ENCODE measurements at places on chromosomes 4 and X. TPM values are rescaled to one million over a fixed set of nuclear protein-coding genes. Genes with fewer than 3 reads are reported as not detected.

DNA sequence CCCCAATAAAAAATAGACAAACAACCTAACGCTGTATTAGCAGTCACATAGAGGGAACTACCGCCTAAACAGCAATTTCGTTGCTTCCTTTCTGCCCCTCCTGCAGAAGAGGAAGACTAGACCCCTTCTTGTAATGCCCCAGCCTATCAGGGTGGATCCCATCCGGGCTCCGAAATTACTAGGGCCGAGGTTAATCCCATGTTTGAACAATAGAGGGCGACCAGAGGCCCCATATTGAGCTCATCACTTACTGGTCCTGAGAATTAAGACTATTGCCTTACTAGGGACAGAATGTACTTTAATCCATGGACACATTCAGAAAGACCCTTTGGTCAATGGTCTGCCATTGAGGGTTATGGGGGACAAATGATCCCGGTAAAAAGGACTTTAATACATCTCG lies 11.8 kb upstream of the ZNF630 start:
- peak; percentile 3 for DNase-seq

DNA sequence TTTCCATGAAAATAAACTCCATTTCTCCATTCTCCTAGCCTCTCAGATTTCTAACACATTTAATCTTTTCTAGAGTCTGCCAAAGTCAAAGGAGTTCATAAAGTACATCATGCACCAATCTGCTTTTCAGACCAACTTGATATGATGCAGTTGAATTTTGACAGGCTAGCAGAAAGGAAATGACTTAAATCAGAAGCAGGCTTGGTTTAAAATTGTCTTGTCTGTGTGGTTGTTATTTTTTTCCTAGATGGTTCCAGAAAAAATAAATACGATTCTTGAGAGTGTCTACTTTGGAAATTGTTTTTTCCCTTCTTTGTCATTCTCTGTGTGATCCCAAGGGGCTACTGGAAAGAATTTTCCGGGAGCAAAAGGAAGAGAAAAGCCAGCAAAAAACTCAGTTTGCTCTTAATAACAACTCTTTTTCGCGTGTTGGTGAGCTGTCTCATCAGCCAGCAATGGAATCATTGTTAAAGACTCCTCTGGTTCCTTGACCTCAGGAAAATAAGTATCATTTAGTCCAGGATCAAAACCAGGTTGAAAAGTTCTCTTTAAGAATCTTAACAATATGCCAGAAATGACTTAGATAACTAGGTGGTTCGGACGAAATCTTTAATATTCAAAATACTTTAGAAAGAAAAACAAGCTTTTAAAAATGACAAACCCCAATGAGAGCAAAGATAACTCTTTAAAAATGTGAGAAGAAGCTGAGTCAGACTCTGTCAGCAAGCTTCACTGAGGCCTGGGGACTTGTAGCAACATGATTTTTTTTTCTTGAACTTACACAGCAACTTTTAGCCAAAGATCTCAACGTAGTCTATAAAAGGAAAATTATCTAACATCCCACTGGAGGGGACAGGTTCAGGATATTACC lies 49.7 kb upstream of the GAB1 start:
- no peak for DNase-seq

DNA sequence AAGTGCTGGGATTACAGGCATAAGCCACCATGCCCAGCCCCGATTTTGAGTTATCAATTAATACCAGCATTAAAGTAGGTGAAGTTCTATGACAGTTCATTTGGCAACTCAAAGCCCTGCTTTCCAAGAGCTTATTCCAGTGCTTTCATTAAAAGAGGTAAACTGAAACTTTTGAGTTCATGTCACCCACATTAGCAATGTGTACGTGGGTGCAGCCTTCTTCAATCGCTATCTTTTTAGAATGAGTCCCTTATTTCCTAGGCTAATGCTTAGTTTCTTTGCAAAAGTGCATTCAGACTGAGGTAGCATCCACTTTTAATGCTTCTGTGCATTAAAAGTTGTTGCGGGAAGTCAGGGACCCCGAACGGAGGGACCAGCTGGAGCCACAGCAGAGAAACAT lies 26.1 kb upstream of the MTNR1A start:
- no peak for DNase-seq

- DNase-seq: peak; percentile 1
These were observed 31.5 kb downstream of the ACTRT1 start for GRCh38 chrX:128020701-128021100.

DNA sequence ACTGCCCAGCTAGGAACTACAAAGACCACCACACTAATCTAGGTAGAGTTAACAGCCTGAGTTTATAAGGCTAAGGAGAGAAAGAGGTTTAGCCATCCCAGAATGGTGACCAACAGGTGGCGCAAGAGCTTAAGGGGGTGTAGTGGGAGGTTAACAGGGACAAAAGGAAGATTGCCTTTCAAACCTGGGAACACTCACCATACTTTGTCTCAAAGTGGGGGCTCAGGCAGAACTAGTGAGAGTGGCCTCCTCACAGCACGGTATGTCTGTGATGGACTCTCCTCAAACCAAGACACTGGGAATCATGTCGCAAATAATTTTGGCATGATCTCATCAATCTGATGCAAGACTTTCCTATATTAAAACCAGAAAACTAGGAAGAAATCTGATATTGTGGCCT lies 23.4 kb downstream of the CCNI start:
- DNase-seq: peak; percentile 9

GRCh38 chr4:108520807-108521206 lies 99.6 kb upstream of the RPL34 start:
- DNase-seq: no peak

DNA sequence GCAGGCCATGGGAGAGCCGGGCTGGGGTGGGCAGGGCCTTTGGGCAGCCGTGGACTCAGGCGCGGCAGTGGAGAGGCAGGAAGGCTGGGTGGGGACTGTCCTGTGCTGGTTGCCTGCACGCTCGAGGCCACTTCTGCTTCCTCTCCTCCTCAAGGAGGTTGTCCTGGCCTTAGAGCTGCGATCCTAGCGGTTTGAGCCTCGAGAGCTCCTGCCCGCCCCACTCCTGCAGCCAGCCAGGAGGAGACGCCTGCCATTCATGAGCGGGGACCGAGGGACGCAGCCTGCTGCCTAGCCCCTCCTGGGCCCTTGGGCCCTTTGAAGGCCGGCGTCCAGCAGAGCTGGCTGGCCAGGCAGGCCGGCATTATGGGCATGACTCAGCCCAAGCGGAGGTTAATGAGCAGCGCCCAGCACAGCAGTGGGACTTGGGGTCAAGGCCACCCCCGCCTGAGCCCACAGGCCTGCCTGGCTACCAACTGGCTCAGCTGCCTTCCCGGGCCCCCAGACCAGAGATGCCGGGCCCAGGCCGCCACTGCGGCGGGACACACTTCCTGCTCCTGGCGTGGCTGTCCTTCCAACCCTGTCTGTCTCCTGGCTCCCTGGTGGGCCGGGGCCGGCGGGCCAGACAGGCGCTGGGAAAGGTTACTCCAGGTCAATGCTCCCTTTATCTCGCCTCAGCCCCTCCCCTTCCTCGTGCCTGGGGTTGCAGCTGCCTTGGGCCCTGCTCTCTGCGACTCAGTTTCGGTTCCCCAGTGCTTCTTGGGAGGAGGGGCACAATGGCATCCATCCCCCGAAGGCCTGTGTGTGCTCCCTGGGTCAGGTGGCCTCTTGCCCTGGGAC lies 1.8 kb downstream of the ABCD1 start:
- DNase-seq: peak; percentile 85

DNA sequence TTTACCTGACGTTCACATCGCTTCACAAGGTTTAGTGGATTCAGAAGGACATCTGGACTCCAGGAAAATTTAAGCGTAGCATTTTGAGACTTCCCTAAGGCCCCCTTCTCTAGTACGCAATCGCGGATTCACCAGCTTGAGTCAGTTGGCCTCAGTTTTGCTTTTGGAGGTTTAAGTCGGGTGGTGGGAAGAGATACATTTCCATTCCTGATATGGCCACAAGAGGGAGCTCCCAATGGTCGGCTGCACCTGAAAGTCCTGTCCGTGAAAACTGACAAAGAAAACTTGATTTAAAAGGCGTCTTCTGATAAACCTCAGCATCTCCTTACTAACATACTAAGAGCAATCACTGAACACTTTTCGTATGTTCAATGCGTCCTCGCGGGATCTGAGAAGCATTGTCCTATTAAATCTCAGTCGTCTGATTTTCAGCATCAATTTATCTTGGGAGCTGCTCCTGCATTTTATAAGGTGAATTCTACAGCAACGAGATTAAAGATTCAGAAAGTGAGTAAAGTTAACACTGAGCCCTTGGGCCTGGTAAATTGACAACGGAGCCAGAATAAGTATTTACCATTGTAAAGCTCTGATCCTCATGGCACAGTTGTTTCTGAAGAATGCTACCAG lies 50.6 kb downstream of the LGI2 start:
- DNase-seq: peak; percentile 30

DNA sequence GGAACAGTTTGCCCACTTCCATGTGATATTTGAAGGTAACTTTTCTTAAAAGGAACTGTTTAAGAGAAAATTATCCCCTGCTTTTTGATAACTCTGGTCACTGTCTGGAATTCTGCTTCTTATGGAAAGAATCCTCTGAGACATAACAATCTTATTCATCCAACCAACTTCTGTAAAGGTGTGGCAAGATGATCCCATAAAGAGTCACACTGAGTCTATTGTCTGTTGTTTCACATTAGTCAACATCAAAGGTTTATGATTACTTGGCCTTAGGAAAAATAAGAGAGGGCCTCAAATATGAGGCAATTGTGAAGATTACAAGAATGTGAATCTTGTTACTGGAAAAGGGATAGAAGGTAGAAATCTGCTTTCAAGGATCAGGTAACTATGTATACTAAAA lies 88.0 kb upstream of the MAGEB18 start:
- DNase-seq: no peak

DNA sequence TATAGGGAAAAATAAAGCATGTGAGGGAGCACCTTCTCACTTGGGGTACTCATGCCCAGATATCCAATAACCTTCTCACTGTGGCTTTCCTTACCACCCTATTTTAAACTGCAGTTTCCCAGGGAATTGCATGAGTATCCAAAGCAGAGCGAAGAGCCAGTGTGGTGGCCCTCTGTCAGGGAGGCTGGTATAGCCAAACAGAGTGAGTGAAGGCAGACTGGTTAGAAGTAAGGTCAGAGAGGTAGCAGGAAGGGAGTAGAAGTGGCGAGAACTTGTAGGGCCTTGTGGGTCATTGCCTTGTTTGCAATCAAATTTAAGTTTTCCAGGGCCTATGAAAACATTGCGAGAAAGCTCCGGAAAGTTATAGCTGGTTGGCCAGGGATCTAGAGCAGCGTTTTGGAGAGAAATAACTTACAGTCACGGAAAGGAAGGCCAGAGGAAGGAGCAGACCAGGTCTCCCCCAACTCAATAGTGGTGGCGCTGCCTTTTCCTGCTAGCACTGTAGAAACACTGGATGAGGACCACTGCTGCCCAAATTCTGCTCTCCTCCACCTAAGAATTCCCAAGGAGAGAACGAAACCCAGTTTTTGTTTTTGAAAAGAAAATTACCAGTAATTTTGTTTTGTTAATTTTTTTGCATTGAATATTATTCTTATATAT lies 77.2 kb downstream of the PDLIM5 start:
- no peak for DNase-seq

DNA sequence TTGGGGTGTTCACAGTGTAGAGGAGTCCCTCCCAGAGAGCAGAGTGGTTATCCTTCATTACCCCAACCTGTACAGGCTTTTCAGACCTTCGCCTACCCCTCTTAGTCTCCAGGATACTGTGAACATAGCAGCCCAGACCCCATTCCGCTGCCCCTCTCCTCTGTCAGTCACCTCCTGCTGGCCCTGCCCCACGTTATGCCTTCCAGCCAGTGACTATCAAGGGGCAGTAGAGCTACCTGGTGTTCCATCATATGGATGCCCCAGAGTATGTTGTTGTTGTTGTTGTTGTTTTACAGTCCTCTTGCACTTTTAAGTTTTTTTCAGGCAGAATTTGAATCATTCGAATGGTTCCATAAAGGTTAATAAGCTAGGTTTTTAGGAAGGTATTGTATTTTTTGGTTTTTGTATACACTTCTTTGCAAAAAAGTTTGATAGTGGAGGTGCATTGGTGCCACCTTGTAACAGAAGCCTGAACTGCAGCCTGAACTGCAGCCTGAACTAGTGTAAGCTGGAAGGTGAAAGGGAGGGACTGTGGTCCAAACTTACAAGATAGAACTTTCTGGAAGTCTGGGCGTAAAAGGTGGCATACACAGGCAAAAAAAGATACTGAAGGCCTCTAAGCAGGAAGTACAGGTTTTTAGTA lies 101.4 kb upstream of the RAB40AL start:
- DNase-seq: no peak

DNA sequence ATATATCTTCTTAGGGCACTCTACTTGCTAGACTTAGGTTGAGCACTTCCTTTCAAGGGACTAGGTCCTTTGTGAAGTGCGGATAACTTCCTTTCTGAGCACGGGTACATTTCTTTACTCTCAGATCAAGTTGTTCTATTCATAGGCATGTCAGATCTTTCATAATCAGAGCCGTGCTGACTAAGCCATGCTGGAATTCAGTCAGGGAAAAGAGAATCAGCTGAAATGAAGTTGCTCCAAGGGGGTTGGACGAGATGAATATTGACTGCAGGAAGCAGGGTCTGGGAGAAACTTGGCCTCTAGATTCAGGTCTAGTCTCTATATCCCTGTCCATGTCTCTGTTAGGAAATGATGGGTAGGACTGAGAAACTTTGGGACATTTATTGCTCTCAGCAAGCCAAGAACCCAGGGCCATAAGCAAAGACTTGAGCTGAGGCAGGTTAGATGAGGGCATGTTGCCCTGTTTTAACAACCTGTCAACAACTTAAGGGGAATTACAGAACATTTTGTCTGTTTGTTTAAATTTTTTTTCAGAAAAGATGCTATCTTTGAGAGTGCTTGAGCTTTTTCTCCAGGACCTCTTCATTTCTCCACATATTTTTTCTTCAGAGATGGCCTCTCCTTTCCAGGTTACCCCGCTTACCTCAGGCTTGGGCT lies 28.3 kb downstream of the AREG start:
- peak; percentile 22 for DNase-seq

GRCh38 chr4:29009908-29010307 lies 1710.3 kb upstream of the PCDH7 start:
- DNase-seq: no peak

DNA sequence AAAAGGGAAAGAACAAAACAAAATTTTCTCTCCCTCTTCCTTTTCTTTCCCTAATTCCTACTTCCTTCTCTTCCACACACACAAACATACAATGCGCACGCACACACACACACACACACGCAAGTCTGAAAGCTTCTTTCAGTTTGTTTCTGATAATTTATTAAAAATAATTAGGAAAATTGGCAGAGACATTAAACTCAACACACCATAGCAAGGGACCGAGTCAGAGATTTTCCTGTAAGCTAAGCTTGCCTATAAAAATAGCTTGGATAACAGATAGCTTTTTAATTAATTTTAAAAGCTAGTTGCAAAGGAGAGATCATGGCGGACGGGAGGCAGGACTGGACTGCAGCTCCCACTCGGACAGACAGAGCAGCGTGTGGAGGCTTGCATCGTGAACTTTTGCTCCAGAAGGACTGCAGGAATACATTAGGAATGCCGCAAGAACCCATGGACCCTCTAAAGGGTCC lies 92.6 kb upstream of the MAPK10 start:
- DNase-seq: no peak

DUSP9 gene
- 8.6 TPM for total RNA-seq

PPP2R2C gene
- total RNA-seq: 3.3 TPM

PAGE2B gene
- not detected for total RNA-seq

HTT gene
- 6.4 TPM for total RNA-seq

SSX3 gene
- total RNA-seq: not detected

HPGD gene
- not detected for total RNA-seq

RBMX gene
- 335 TPM for total RNA-seq

PABPC4L gene
- total RNA-seq: under 0.01 TPM

MAML3 gene
- 0.13 TPM for total RNA-seq
